NCI-H748 treated with DMSO at 0.1 percent for 48 hours (cell line): ENCODE measurements at places on chromosomes 4 and X.
A peak's percentile ranks its signal among the peaks of the same experiment; 100 is the strongest.

DNA sequence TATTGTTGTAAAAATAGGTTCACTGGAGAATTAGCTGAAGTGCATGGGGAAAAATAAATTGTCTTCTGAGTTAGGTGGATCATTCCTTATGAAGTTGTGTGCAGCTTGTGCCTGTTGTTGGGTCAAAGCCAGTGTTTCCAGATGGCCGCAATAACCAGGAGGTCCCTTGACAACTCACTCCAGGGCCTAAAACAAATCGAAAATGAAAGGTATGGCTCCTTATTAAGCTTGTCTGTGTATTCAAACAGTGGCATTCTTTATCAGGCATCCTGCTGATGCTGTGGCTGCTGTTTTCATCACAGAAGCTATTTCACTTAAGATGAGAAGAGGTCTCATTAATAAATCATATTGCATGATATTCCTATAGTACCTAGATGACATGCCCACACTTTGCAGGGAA lies 80.2 kb downstream of the GRIA2 start:
- no peak for DNase-seq

- no peak for DNase-seq
Observed at GRCh38 chrX:68415316-68415715, 18.0 kb downstream of the OPHN1 start.

- DNase-seq: no peak
Observed at GRCh38 chr4:80036949-80037685, 35.9 kb downstream of the ANTXR2 start.

DNA sequence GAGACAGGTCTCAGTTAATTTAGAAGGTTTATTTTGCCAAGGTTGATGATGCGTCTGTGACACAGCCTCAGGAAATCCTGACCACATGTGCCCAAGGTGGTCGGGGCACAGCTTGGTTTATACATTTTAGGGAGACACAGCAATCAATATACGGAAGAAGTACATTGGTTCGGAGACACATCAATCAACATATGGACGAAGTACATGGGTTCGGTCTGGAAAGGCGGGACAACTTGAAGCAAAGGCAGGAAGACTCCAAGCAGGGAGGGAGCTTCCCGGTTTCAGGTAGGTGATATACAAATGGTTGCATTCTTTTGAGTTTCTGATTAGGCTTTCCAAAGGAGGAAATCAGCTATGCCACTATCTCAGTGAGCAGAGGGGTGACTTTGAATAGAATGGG lies 225.2 kb upstream of the ZFP42 start:
- no peak for DNase-seq

DNA sequence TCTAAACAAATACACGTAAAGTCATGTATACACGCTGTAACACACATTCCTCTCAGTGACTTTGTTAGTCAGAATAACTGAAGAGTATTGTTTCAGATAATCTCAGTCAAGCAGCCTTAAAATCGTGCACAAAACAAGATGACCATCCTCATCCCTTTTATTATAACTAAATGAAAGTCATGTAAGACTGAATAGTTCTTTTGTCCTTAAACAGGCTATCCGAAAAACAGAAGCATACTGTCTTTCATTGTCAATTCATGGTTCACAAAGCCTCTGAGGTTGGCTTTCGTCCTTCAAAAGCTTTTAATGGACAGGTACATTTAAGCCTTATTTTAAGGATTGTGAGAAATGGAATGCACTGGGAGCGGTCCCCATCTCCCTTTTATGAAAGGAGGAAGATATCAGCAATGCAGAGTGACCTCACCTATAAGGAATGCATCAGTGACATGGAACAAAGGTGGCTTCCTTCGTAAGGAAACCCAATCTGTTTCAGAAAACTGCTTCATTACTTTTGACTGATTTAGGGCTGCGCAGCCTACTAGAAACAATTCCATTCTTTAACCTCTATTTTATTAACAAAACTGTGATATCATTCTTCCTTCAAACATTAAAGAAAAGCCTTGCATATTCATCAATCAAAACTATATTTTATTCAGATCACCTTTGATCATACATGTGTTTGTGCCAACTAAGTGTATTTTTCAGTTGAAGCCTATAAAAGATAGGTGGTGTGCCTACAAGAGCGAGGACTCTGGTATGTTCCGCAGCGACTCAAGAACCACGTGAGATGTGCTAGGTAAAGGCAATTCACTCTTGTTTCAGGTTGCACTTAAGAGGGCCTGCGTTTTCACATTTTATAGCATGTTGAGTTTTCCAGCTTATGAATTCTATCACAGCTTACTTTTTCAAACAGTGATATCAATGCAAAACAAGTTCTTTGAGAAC lies 19.2 kb downstream of the SH3RF1 start:
- no peak for DNase-seq

DNA sequence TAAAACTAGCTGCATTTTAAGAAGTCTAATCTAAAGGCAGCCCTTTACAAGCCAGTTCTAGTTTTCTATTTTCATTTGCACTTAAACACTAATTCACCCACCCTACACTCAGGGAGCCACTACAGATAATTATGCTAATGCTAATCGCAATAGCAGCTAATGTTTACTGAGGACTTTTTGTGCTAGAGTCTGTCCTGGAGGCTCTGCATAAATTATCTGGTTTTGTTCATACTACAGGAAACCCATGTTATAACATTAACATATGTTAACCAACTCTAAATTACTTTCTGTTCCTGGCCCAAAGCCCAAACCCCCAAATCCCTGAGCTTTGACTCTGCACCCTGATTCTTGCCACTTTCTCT lies 480 bp upstream of the RADX start:
- no peak for DNase-seq

DNA sequence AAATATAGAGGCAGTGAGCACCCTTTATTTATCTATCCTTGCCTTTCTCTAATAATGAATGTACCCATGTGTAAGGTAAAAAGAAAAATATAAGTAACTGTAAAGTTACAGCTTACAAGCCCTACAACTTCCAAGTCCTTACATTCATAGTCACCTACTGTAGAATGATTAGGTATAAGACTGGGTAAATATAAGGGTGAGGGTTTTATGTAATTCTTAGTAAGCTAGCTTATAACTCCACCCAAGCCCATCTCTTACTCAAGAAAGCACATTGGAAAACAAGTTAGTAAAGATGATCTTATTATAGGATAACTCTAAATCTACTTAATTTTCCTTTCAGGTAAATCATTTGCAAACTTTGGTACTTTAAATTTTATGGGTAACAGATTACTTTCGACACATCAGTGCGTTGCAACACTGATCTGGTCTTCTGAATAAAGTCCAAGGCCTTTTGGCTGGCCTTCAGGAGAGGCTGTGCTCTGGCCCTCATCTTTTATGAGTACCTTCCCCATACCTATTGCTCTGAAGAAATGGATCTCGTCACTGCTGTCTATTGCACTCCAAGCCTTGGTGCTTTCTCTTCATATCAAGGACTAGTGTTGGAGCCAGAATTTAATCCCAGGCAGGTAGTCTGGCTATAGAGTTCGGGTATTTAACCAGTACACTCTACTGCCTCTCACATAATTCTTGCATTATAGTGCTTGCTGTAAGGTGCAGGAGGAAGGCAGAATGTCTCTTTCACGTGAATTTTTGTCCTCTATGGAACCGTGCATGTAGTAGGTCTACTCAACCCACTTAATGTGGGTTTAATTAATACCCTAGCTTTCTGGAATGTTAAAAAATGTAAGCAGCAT lies 443.6 kb upstream of the AR start:
- no peak for DNase-seq

GRCh38 chr4:180788729-180789128 lies 1454.5 kb upstream of the TENM3 start:
- no peak for DNase-seq

- no peak for DNase-seq
Observed at GRCh38 chr4:39348371-39349315, 17.5 kb downstream of the RFC1 start.

DNA sequence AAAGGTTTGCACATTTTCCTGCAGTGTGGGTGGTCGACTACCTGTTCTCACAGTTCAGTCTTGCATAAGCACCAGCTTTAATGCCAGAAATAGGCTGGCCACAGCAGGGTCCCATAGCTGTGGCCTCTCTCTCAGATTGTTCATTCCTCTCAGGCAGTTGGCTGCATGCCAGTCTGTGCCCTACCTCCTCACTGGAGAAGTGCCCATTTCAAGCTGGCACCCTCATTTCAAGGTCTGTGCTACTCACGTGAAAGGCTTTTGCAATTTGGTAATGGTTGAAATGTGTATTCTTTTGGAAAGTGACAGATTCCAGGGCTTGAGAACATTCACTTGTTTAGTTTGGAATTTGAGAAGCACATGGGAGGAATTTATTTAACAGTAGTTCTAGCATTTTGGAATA lies 28.9 kb upstream of the MTMR1 start:
- DNase-seq: peak; percentile 37

- no peak for DNase-seq
Observed at GRCh38 chr4:147942729-147943128, 210.8 kb downstream of the ARHGAP10 start.

- no peak for DNase-seq
Observed at GRCh38 chr4:154407443-154407842, 84.2 kb downstream of the DCHS2 start.

DNA sequence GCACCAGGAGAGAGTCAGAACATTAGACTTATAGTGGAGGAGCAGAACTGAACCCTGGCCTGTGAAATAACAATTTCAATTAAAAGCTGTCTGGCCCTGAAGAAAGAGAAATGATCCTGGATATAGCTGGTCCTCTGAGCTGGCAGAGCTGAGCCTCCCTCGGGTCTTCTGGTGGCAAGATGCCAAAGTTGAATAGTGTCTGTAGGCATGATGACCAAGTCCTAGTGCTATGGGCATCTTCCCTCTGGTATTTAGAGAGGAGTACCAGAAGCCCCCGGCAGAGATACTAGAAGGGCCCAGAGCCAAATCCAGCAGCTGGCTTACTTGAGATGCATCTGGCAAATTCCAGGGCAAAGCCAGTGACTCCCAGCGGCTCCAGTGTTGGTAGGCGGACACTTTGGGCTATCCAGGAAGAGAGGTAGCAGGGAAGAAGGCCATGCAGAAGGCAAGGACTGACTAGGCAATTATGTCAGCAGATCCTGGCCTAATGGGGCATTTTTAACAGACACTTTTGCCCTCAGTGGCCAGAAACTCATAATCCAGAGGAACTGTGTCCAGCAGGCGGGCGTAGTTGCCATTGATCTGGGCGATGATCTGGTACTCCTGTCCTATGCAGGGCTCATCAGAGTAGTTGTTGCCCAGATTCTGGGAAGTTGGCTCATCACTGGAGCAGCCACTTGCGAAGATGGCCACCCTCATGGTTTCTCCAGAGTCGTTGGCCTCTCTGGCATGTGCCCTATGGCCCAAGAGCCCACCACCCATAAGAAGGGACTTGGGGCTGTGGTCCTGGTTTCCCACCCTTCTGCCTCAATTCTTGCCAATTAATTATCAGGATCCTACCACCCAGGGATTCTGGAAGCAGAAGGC lies 17.9 kb downstream of the VSIG4 start:
- DNase-seq: no peak

DNA sequence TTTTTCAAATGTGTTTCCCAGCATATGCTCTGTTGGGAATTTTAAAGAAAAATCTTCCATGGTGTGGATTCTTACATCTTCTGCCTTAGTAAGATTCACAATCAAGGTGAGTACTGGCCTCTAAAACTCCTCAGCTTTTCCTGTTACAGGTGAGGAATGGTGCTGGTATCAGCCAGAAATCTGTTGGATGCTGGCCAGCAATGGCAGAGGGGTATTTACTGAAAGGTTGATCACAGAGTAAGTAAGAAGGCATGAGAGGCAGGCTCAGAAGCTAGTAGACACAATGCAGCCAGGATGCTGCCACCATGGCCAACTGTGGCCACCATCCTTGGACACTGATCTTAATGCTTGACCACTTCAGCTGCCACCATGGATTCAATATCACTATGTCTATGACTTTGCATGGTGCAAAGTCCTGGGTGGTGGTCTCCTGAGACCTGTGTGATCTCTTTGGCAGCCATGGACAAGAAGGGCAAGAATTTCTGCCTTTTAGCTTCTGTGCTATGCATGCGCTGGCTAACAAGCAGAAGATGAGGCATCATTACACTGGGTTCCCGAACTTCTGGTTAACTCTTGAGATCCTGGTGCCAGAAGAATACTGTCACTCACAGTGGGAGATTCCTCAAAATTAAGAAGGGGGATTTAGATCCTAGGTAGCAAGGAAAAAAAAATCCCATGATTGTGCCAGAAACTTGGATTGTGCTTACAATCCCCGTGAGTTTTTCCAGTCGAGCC lies 60.2 kb downstream of the CHRNA9 start:
- no peak for DNase-seq

DNA sequence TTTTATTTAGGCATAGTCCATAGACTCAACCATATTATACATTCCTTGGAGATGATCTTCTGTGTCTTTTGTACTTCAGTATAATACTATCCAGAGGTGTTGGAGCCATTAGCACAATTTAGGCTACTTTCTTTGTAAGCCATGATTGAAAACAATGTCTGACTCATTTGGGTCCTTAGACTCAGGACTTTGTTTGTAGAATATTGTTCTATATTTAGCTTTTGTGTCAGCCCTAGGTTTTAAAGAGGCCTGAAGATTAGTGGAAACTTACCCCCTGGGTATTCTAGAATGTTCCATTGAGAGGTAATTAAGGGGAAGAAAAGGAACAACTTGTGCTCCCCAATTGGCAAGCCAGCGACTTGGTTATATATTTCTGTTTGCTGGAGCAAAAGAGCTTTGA lies 145.2 kb upstream of the SCML1 start:
- DNase-seq: no peak

DNA sequence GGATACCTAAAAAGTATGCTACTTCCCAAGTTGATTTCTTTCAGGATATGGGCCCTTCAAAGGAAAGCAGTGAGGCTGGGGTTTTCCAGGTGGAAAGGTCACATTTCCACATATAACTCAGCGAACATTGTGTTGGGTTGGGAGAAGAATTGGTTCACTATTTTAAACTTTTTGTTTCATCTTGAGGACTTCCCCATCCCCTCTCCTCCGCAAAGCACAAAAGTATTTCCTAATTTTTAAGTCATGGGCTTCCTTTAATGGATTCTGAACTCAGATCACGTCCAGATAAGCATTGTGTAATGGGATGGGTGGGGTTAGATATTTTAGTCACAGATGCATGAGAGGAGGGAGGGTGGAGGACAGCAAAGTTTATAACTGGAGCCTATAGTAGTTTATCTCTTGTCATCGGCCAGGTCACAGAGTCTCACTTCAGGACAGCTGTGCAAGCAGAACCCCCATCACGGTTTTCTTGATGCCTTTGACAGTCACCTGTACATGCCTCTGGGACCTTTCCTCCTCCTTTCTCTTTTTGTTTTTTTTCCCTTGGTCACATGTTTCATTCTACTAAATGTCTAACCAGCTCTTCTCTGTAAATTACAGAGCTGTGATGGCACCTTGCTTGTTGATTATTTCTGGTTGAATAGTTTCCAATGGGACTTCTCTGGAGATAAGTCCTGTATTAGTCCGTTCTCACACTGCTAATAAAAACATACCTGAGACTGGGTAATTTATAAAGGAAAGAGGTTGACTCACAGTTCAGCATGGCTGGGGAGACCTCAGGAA lies 115.4 kb downstream of the PTTG2 start:
- no peak for DNase-seq

- no peak for DNase-seq
Observed at GRCh38 chr4:116059361-116059760, 945.9 kb upstream of the NDST4 start.

GRCh38 chrX:100410901-100411801 lies 1.1 kb upstream of the PCDH19 start:
- no peak for DNase-seq
